ENCODE measurements at places on chromosomes 4 and X. TPM values are rescaled to one million over a fixed set of nuclear protein-coding genes. Genes with fewer than 3 reads are reported as not detected.

DNA sequence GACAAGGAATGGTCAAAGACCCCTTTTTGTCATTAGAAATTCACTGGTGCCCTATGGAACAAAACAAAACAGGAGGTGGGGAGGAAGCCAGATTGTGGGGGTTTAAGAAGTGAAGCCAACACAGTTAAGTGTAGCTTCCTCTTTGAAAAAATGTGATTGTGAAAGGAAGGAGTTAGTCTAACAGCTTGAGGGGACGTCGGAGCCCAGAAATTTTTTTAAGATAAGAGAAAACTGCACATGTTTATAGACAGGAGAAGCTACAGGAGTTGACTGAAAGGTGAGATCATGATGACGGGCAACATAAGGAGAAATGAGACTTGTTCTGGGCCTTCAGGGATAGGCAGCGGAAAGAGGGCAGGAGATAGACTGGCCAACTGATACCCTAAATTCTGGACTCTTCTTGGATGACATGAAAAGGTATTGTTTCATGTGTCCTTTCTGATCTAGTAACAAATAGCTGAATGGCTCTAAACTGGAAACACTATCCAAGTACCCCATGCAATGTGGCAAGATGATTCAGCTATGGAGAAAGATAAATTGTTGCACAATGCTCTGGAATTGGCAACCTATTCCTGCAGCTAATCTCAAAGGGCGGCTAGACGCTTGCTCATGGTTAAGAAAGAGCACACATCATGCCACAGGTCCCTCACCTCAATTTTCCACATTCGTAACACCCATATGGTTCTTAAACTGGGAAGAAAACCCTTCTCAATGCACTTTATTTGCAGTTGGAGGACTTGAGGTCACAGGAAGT is 3.7 kb upstream of the HDAC8 start:
- no peak for DNase-seq

DNA sequence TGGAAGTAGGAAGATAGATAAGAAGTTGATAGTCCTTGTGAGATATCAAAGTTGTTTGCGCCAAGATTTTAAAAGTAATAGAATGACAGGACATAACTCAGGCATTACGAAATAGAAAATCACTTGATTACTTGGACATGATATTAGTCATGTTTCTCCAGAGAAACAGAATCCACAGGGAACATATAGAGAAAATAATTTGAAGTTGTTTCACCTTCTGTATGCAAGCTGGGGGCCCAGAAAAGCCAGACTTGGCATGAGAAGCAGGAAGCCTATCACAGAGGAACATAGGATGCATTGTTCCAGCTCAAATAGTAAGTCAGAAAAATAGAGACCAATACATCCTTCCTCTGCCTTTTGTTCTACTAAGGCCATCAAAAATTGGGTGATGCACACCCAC is 715.9 kb downstream of the TECRL start:
- no peak for DNase-seq

The ITGB1BP2 gene
- total RNA-seq = 0.99 TPM

The CXorf49B gene
- not detected for total RNA-seq

- no peak for DNase-seq
These were observed 284.0 kb upstream of the FRG1 start for GRCh38 chr4:189656641-189657040.

DNA sequence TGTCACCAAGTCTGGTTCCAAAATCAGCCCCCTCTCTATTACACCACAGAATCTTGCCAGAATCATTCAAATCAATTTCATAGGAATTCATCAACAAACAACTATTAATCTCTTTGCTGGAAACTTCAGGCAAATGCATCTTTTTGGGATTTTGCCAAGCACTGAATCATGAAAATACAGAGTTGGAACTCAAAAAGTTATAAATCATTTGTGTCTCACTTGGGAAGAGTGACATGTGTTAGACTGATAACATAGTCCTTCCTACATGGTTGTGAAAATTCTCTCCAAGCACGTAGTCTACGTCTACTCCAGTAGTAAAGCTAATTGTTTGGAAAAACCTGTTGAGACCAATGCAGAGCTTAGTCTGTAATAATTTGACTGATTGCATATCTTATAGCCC is 19.0 kb downstream of the CXCL8 start:
- no peak for DNase-seq

DNA sequence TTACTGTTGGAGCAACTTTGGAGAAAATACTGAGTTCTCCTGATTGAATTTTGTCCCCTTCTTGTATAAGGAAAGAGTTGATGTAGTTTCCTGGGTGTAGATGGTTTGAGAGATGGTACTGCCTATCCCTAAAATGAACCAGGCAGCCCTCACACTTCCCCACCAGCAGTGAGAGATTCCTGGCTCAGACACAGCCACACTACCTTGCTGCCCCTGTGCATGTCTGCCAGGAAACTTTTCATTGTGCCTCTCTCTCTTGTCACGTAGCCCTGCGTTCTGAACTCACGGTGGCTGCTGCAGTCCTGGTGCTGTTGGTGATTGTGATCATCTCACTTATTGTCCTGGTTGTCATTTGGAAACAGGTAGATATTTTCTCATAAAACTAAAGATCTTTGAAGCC is 45.2 kb downstream of the PDGFRA start:
- no peak for DNase-seq

DNA sequence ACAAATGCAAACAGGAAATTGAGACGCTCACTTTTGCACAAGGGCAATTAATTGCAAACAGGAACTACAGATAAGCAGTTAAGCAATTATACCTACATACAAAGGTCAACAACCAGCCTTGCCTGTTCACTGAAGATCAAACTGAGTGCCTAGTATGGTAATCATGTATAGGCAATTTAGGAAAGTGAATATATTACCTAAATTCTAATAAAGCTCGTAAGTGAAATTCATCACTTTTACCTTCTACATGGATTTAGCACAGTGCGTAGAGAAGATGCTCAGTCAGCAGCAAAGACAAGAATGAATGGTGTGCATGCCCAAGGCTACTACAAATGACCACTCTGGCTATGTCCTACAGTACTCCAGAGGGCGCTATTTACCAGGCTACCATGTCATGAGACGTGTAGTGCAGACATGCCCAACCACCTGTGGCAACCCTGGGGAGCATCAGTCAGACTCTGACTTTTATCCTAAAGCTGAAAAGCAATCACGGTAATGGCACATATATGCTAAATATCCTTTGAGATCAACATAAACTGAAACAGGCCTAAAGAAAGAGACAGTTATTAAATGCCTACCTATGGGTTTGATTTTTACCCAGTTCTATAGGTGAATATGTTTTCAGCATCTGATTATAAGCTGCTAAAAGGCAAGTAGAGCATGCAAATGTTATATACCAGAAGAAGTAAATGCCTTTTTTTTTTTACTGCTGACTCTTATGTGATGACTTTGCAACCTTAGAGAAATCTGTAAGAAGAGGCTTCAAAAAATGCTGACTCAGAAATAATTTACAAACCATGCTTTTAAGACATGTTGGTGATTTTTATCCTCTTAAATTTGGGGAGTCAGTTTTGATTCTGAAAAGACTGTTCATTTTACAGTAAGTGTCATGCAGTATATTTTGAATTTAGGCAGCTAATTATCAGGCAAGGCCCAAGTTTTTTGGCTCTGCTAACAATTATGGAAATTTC is 178.0 kb downstream of the PPP3CA start:
- DNase-seq = peak; percentile 88

The STATH gene
- total RNA-seq = not detected

The TREX2 gene
- not detected for total RNA-seq

GRCh38 chr4:161892951-161893350 is 270.8 kb downstream of the FSTL5 start:
- DNase-seq = no peak

DNA sequence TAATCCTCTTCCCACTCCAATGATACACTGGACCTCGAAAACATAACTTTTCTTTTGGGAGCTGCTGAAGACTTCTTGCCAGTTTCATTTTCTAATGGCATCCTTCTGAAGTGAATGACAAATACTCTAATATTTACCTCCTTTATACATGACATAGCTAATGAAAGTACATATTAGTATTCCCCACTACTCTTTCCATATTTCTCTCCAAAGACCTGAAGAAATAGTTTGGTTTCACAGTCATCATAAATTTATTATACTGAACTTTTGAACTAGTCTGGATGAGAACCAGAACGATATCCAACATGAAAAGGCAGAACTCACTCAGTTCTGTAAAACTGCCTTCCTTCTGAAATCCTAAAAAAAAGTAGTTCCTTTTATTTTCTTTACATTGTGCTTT is 139.1 kb downstream of the GPC3 start:
- DNase-seq = no peak

- no peak for DNase-seq
These were observed 19.6 kb upstream of the MYOZ2 start for GRCh38 chr4:119116021-119116420.

The CXorf65 gene
- total RNA-seq = not detected
